ENCODE measurements at places on chromosomes 16 and 17.
A peak's percentile ranks its signal among the peaks of the same experiment; 100 is the strongest.

- no peak for DNase-seq
- H3K27me3 ChIP-seq, result peaks cover 46% of the 10 kb centered on the region
- no peak overlapping the region for H3K27ac ChIP-seq
- H3K4me1 ChIP-seq, result no peaks in the 10 kb centered on the region
- H3K36me3 ChIP-seq, result no peaks in the 10 kb centered on the region
- H3K4me3 ChIP-seq, result no peak overlapping the region
Measured at GRCh38 chr16:77657016-77657415, 65.3 kb upstream of the NUDT7 start.

DNA sequence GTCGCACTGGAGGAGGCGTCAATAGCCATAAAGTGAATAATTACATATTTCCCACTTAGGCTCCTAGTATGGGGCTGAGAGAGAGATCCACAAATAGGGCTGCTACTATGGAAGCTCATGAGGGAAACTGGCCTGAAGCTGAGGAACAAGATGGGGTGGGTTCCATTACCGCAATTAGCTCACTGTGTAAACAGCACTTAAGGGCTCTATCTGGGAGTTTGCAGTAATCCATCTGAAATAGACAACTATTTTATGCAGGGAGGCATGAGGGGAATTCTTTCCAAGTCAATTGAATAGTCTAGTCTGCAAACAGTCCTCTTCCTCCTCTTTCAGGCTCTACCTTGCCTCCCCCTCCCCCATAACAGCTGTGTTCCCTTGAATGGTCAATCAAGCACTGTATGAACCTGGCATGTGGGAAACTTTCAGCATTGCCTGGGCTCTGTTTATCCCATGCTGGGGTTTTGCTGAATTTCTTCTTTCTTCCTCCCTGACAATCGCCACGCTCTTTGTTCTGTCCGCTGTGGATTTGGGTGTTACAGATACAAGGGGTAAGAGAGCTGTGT lies 56.1 kb upstream of the MAF start:
- no peaks in the 10 kb centered on the region for H3K36me3 ChIP-seq
- no peak for DNase-seq
- no peaks in the 10 kb centered on the region for H3K27me3 ChIP-seq
- H3K4me1 ChIP-seq, result no peaks in the 10 kb centered on the region
- H3K27ac ChIP-seq, result no peak overlapping the region
- H3K4me3 ChIP-seq, result no peak overlapping the region

- H3K4me1 ChIP-seq, result no peaks in the 10 kb centered on the region
- peaks cover 57% of the 10 kb centered on the region for H3K27me3 ChIP-seq
- DNase-seq, result no peak
- no peaks in the 10 kb centered on the region for H3K36me3 ChIP-seq
Measured at GRCh38 chr17:50642722-50643656, 8.3 kb downstream of the ABCC3 start.

DNA sequence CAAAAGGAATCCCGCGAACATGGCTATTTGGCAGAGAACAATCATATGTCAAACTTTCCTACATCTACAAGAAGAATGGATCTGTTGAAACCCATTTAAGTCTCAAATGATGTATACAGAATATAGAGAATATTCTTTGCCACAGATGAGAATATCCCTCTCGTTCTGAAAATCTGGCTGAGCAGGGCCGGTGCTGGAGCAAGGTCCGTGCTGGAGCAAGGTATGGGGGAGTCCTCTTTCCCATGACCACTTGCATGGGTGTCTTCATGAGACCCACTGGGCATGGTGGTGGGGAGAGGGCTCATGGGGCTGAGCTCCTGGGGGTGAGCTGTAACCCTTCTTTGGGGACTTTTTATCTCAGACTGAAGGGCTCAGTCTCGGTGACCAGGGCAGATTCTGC lies 440.9 kb downstream of the SOX9 start:
- DNase-seq, result no peak
- no peaks in the 10 kb centered on the region for H3K27me3 ChIP-seq
- H3K4me1 ChIP-seq, result no peaks in the 10 kb centered on the region
- no peak overlapping the region for H3K27ac ChIP-seq
- no peaks in the 10 kb centered on the region for H3K36me3 ChIP-seq
- H3K4me3 ChIP-seq, result no peak overlapping the region

DNA sequence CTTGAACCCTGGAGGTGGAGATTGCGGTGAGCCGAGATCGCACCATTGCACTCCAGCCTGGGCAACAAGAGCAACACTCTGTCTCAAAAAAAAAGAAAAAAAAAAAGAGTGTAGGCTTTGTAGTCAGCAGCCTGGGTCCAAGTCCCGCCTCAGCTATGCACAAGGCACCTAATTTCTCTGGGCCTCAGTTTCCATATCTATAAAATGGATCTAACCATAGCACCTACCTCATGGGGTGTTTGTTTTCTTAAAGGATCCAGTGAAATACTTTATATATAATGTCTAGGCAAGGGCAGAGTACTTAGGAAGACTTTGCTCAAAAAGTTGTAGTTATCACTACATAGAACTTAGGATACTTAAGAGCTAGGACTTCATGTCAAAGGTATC lies 45.4 kb upstream of the NFAT5 start:
- no peak for DNase-seq
- H3K27me3 ChIP-seq, result no peaks in the 10 kb centered on the region
- no peak overlapping the region for H3K4me3 ChIP-seq
- H3K4me1 ChIP-seq, result no peaks in the 10 kb centered on the region
- H3K36me3 ChIP-seq, result peaks cover 2% of the 10 kb centered on the region
- no peak overlapping the region for H3K27ac ChIP-seq

DNA sequence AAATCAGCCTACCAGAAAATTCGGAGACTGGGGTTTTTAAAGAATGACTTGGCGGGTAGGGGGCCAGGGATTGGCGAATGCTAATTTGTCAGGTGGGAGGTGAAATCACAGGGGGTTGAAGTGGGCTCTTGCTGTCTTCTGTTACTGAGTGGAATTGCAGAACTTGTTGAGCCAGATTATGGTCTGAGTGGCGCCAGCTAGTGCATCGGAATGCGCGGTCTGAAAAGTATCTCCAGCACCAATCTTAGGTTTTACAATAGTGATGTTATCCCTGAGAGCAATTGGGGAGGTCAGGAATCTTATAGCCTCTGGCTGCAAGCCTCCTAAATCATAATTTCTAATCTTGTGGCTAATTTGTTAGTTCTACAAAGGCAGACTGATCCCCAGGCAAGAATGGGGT lies 762 bp upstream of the RBL2 start:
- H3K36me3 ChIP-seq, result peaks cover 2% of the 10 kb centered on the region
- DNase-seq, result no peak

DNA sequence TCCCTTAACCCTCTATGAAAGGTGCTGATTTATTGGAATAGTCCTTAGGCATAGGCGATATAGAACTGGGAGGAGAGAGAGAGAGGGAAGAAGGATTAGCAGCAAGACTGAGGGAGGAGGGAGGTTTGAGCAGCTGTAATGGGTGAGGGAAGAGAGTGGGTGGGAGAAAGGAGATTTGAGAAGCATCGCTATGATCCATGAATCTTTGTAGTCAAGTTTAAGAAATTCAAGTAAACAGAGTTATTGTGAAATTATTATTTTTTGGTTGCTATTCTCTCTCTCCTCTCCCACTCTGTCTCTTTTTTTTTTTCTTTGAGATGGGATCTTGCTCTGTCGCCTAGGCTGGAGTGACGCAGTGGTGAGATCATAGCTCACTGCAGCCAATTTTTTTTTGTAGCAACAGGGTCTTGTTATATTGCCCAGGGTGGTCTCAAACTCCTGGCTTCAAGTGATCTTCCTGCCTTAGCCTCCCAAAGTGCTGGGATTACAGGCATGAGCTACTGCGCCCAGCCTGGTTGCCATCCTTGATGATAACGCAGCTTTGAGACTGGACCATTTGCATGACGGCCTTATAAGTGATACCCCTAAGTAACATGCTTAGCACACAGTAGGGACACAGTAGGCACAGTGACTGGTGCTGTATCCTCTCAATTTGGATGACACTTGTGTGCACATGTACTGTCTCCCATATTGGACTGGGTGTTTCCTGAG lies 21.0 kb upstream of the TNS4 start:
- DNase-seq, result no peak
- no peak overlapping the region for H3K27ac ChIP-seq
- no peaks in the 10 kb centered on the region for H3K27me3 ChIP-seq
- H3K4me3 ChIP-seq, result no peak overlapping the region

- peaks cover 1% of the 10 kb centered on the region for H3K36me3 ChIP-seq
- H3K4me1 ChIP-seq, result peaks cover 31% of the 10 kb centered on the region
- H3K27ac ChIP-seq, result peak overlapping the region; percentile 93
- H3K4me3 ChIP-seq, result peak overlapping the region; percentile 87
- H3K27me3 ChIP-seq, result no peaks in the 10 kb centered on the region
Measured at GRCh38 chr16:58127634-58128033, 1.5 kb downstream of the CFAP20 start.

DNA sequence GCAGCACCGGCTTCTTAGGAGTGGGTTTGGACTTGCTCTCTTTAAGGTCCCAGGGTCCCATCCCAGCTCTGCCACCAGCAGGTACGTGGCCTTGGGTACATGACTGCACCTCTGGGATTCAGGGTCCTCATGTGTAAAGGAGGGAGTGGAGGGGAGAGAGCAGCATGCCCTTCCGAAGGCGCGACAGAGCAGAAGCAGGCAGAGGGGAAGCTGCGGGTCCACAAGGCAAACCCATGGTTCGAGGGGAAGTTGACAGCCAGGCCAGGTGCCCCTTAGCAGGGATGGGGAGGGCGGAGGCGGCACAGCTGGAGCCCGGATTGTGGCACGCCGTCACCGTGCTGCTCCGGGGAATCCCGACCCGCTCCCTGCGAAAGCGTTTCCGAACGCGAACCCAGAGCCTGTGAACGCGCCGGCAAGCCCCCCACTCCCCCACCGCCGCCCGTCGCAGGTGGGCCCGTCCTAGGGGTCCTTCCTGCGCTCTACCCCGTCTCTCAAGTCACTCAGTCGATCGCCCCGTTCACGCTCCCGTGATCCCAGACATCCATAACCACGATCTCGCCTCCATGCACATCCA lies 4.1 kb upstream of the TBX2 start:
- peaks cover 26% of the 10 kb centered on the region for H3K4me1 ChIP-seq
- peak overlapping the region; percentile 84 for H3K27ac ChIP-seq

- no peak overlapping the region for H3K27ac ChIP-seq
- no peak for DNase-seq
- no peaks in the 10 kb centered on the region for H3K4me1 ChIP-seq
- peaks cover 68% of the 10 kb centered on the region for H3K36me3 ChIP-seq
- H3K27me3 ChIP-seq, result no peaks in the 10 kb centered on the region
Measured at GRCh38 chr16:3587547-3588110, 10.4 kb upstream of the NLRC3 start.

DNA sequence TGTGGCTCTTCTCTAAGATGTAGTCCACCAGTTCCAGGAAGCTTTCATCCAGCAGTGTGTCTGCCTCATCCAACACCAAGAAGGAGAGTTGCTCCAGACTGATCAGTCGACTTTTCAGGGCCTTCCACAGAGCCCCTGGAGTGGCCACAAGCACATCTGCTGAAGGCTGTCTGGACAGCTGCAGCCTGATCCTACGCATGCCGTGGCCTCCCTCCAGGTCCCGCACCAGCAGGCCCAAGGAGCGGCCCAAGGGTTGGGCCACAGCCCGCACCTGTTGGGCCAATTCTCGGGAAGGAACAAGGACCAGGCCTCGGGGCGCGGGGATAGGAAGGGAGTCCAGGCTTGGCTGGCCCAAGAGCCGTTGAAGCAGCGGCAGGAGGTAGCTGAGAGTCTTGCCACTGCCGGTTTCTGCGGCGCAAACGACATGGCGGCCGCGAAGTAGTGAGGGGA lies 729 bp downstream of the DDX28 start:
- peak overlapping the region; percentile 85 for H3K4me3 ChIP-seq
- no peak for DNase-seq
- H3K27ac ChIP-seq, result peak overlapping the region; percentile 97
- H3K27me3 ChIP-seq, result no peaks in the 10 kb centered on the region
- peaks cover 21% of the 10 kb centered on the region for H3K36me3 ChIP-seq

- H3K27ac ChIP-seq, result no peak overlapping the region
- H3K27me3 ChIP-seq, result peaks cover 11% of the 10 kb centered on the region
- no peaks in the 10 kb centered on the region for H3K36me3 ChIP-seq
- DNase-seq, result peak; percentile 5
- peaks cover 14% of the 10 kb centered on the region for H3K4me1 ChIP-seq
- no peak overlapping the region for H3K4me3 ChIP-seq
Measured at GRCh38 chr17:55641676-55642081, 81.0 kb downstream of the TMEM100 start.

DNA sequence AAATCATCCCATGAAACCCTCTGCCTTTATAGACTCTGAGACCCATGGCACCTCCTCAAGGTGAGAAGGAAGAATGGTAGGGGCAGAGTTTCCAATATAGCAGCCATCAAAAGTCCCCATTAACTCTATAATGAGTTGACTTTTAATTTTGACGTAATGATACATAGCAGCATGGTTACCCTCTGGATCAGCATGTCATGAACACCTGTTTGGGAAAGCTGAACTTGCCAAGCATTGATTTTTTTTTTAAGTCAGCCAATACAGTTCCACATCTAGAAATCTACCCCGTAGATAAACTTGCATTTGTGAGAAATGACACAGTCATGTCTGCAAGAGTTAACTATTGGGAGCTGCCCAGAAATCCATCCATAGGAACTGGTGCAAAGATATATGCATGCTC lies 191.8 kb downstream of the TMEM114 start:
- DNase-seq, result no peak
- no peaks in the 10 kb centered on the region for H3K4me1 ChIP-seq
- no peaks in the 10 kb centered on the region for H3K27me3 ChIP-seq
- H3K4me3 ChIP-seq, result no peak overlapping the region
- no peak overlapping the region for H3K27ac ChIP-seq
- no peaks in the 10 kb centered on the region for H3K36me3 ChIP-seq

GRCh38 chr17:43662413-43663141 lies 855 bp upstream of the MEOX1 start:
- no peak overlapping the region for H3K27ac ChIP-seq
- no peak for DNase-seq
- H3K4me1 ChIP-seq, result no peaks in the 10 kb centered on the region

Measured in stimulated activated naive B cell treated with anti-CD40 and anti-IgM and Interleukin-4, amounts not matched to agents 10 μg/mL and 1 μg/mL and 100 μg/mL, for 72 hours (primary cell).